ENCODE measurements at places on chromosomes 3 and 15.

DNA sequence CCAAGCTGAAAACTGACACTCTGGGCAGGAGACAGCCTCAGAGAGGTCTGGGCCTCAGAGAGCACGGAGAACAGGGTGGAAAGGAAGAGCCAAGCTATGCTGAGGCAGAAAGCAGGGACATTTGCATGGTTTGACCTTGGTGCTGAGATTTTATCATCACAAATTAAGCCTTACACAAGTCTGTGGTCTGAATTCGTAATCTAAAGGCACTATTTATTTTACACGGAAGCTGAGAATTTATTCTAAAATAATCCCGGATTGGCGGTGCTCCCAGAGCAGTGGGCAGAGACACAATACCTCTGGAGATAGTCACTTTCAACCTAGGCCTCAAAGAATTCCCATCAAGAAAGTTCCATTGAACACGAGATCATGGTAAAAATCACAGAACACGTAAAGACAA is 47.5 kb downstream of the CFAP92 start:
- no peak for DNase-seq

- no peak for DNase-seq
These were observed 2.6 kb downstream of the SLITRK3 start for GRCh38 chr3:165193366-165194254.

GRCh38 chr15:84611631-84612030 is 10.8 kb downstream of the ZSCAN2 start:
- DNase-seq = no peak

DNA sequence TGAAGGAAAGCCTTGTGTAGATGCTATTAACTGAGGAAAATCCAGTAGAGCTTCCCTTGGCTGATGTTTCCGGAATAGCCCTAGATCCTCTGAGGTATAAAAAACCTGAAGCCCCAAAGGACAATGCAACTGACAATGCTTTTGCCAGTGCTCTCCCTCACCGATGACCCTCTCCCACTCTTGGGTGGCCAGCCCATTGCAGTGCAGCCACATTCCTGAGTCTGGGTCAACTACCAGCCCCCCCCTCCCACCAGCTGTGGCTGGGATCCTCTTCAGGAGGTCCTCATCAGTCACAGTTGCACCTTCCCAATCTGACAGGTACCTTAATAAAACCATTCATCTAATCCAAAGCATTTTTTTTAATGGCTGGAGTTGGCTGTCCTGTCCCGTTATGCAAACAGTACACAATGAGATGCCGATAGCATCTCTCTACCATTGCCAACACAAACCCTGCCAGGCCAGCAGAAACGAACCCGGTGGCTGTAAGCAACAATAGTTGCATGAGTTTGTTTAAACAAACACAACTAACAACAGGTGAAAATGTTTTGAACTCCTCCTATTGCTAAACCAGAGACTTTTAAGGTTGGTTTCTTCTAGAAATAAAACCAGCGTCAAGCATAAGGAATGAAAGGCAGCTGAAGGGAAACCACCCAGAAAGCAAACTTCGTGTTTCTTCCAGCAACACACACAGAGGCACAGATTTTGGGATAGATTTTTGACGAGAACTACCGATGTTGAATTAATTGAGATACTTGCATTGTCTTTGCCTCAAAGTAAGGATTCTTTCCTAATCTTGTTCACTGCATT is 128.3 kb upstream of the ARHGEF3 start:
- DNase-seq = no peak

DNA sequence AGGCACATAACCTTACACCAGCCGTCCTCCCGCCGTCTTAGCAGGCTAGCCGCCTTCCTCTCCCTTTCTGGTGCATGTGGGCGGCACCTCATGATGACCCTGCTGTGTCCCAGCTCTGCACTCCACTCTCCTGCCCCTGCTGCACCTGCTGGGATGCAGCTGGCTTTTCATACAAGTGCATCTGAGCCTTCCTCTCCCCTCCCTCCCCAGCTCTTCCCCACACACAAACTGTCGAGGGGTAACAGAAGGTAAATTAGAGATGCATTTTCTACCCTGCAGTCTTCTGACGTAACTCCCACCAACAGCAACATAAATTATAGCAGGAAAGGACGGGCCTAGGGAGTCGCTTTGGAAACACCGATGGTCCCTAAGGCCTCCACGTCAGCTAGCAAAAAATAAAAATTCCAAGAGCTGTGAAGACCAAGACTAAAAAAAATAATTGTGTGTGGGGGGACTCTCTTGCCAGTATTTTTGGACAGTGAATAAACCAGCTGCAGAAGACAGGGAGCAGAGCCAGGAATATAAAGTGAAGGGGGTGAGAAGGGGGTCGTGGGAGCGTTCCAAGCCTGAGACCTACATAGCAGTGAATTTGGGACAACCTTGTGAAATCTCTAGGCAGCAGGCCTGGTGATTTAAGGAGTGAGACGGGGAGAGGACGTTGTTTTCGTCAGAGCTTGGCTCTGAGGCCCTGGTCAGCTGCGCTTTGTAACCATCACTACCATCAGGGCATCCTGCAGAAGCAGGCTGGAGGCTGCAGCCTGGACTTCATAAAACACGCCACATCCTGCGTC is 216.2 kb downstream of the ADAMTS17 start:
- DNase-seq = no peak

DNA sequence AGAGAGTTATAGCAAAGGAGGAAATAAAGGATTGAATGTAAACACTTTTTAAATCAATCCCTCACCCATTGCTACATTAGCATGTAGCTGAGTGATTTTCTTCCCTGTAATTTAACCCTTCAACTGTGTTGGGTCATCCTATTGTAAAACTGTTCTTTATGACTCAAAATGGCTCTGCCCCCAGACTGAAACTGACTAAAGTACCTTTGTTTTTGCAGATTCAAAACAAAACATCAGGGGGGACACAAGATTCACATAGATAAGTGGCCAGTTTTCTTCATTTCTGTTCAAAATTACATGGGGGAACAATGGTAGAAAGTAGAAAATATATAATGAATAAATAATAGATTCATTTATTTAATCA is 268.4 kb downstream of the IGSF11 start:
- DNase-seq = no peak

DNA sequence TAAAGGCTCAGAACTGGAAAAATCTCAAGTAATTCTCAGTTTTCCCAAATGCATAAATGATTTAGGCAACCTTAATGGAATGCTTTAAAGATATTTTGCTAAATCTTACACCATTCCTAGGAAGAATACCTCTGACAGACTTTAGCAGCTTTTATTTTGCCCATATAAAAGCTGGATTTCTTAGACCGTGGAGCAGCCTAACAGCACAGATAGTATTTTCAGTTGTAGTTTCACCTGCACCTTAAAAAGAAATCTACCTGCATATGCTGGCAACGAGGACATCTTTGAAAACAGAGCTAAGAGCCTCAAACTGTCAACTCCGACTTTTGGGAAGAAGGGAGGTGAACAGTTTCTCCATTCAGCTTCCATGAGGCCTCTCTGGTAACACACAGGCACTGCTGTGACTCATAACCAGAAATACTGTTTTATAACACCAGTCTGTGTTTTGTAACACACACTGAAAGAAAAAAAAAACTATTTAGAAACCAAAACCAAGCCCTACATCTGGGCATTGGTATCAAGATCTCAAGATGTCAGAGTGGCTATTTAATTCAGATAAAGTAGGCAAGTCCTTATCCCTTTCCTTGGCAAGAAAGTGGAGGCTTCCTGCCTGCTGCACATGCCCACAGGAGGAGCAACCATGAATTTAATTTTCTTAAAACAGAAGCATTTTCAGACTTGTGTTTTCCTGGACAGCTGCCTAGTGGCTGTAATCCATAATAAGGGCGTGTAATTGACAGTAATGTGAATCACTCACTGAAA is 181.5 kb upstream of the ICE2 start:
- no peak for DNase-seq
